ENCODE measurements at places on chromosomes 3 and 15.

- no peak for DNase-seq
These were observed 45.5 kb downstream of the CTNNB1 start for GRCh38 chr3:41244620-41245336.

DNA sequence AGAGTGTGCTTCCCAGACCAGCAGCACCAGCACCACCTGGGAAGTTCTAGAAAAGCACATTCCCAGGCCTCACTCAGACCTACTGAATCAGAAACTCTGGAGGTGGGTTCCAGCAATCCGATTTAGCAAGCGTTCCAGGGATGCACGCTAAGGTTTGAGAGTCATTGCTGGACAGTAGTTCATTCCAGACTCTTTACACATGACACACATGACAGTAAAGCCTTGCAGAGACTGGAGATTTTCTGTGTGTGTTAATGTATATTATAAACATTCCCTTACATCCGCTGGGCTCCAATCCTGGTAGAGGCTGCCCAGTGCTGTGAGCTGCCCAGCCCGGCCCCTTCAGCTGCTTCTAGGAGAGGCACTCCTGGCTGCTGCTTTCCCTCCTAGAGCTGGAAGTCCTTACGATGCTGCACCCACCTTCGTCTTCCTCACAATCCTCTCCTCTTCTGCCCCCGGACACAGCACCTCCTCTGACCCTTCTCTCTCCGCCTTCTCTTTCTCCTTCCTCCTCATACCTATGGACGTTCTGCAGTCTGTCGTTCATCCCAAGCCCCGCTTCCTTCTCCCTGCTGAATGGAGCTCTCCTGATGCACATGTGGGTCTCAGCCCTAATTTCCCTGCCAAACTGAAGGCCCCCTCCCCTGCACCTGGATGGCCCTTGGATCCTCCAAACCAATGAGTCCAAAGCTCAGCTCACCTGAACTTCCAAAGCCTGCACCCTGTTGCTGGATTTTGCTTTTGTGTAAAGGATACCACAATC, 44.4 kb downstream of the ITGA11 start:
- DNase-seq: no peak

DNA sequence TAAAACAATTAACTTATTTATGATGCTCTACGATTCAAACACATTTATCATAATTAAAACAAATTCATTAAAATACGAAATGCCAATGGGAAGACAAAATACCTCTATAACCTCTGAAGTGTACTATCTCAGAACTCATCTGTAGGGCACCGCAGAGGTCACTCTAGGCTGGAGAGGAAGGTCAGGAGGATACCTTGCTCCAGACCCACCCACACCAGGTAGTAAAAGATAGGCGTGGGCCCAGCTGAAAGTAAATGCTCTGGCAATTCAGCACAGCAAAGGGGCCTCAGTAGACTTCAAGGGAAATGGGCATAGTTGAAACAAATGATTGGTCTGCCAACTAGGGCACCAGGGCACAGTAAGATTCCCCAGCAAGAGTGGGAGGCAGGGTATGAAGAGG, 26.0 kb upstream of the SPPL2A start:
- DNase-seq: no peak

GRCh38 chr3:146139586-146140110, 21.3 kb downstream of the PLOD2 start:
- DNase-seq: no peak
